HT1080 (cell line): ENCODE measurements at places on chromosomes 7 and 10.

DNA sequence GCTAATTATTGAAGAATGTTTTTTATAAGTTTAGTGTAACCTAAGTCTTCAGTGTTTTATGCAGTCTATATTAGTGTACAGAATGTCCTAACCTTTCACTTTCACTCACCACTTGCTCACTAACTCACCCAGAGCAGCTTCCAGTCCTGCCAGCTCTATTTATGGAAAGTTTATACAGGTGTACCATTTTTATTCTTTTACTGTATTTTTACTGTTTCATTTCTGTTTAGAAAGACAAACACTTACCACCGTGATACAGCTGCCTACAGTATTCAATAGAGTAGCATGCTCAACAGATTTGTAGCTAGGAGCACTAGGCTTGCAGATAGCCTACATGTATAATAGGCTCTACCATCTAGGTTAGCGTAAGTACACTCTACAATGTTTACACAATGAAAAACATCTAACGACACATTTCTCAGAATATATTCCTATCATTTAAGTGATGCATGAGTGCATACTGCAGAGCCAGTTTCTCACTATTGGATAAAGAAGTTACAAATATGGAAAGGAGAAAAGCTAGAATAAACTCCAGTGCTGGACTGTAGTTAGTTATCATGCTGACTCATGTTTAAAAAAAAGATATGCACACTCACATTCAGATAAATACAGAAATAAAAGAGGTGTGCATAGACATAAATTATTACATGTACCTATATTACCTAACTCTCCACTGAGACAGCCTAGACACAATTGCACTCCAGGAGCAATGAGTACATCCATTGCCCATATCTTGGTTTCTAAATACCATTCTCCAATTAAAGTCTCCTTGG lies 30.4 kb downstream of the STEAP1B start:
- DNase-seq: no peak

DNA sequence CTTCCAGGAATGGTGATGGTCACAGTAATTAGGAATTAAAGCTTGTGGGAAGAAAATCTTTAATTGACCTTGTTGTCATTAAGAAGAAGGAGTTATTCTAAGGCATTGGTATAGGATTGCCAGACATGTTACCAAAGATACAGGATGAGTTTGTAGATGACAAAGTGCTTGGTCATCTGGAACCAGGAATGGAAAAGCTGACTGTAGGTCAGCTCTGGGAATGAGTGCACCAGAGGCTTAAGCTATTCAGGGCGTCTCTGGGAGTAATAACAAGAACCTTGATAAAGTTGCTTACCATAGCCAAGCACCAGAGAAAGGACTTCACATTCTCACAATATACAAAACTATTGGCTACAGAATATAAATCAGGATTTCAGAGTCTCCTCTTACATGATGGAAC lies 89.0 kb downstream of the PHTF2 start:
- peak; percentile 56 for DNase-seq

DNA sequence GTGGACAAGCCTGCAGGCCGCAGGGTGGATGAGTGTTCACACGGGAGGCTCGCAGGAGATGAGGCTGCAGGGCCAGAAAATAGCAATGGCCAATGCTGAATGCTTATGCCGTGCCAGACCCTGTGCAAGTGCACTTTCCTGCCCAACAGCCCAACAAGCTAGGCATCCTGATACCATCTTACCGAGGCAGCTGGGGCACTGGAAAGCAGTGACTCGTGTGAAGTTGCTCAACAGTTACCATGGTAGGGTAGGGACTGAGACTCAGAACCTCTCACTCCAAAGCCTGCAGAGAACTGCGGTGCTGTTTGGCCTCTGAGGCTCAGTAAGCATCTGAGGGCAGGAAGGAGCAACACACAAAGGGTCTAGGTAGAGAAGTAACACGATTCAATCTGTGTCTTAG lies 43.7 kb downstream of the JAZF1 start:
- no peak for DNase-seq

GRCh38 chr7:141649865-141650634 lies 51.9 kb downstream of the DENND11 start:
- peak; percentile 76 for DNase-seq

GRCh38 chr7:71238581-71239295 lies 106.8 kb downstream of the GALNT17 start:
- DNase-seq: no peak

- DNase-seq: no peak
Observed at GRCh38 chr10:71745664-71746250, 26.2 kb upstream of the C10orf105 start.

DNA sequence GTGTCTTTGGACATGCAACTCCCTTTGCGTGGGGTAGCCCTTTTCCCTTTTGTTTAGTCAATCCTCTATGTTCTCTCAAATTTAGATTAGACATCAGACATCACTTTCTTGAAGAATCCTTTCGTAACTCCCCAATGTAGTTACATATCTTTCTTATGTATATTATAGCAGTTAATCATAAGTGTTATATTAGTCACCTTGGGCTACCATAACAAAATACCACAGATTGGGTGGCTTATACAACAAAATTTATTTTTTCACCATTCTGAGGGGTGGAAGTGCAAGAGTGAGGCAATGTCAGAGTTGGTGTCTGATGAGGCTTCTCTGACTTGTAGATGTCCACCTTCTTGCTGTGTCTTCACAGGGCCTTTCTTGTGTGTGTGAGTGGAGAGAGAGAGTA lies 105.7 kb downstream of the PHTF2 start:
- DNase-seq: no peak

- DNase-seq: no peak
Observed at GRCh38 chr10:72503241-72503640, 122.6 kb downstream of the MICU1 start.

- peak; percentile 47 for DNase-seq
Observed at GRCh38 chr7:148334959-148335577, 255.5 kb upstream of the C7orf33 start.

DNA sequence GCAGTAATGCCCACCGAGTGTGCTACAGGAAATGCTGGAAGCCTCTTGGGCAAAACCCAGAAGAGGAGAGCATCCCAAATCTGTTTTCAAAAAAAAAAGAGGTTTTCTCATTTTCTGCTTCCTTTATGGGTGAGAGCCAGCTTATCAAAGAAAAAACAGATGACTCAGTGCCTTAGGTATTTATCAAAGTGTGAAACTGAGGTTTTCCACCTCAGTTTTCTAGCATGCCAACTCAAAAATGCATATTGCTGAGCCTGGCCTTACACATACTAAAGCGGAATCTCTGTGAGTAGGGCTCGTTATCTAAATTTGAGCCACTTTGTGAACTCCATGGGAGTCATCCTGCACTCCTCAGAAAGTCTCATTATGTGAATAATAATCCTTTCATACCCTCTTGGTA lies 705.1 kb downstream of the SUGCT start:
- DNase-seq: peak; percentile 75

DNA sequence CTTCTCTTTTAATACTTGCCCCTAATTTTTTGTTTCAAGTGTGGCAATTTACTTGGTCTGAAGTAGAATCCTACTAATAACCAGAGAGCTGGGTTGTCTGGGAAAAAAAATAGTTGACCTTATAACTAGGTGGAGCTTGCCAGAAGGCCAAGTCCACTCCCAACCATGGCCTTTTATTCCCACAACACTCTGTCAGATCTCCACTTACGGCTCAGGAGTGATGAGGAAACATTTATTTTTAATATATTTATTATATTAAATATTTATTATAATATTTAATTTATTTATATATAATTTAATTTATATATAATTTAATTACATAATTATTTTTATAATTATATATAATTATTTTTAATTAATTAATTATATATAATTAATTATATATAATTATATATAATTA lies 58.8 kb downstream of the TSPAN12 start:
- no peak for DNase-seq

DNA sequence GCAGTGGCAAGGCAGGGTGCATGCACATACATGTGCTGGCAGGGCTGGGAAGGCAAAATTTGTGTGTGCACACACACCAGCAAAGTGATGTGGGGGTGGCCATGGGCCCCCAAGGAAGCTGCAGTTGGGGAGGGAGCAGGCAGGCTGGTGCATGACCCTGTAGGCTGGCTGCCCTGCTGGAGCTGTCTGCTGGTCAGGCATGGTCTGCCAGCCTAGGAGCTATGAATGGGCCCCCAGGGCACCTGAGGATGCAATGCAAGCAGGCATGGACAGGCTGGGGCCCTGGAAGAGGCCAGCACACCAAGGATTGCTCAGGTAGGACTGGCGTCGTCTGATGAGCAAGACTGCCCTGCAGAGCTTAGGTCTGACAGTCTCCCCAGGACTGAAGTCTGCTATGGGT lies 18.2 kb upstream of the PPP1R3A start:
- DNase-seq: no peak

DNA sequence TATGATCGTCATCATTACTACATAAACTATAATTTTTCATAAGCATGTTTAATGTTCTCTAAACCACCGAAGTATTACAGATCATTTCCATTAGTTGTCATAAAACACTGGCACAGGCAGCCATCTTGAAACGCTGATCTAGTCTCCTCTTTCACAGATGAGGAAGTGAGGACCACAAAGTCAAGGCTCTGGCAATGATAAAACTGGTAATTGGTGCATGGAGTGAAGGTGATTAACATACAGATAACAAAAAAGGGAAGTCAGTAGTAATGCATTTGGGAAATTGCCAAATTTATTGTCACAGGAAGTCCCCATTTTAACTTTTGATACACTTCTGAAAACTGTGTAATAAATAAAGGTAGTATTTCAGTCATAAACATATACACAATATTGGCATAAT lies 49.3 kb downstream of the FBXL13 start:
- DNase-seq: no peak

DNA sequence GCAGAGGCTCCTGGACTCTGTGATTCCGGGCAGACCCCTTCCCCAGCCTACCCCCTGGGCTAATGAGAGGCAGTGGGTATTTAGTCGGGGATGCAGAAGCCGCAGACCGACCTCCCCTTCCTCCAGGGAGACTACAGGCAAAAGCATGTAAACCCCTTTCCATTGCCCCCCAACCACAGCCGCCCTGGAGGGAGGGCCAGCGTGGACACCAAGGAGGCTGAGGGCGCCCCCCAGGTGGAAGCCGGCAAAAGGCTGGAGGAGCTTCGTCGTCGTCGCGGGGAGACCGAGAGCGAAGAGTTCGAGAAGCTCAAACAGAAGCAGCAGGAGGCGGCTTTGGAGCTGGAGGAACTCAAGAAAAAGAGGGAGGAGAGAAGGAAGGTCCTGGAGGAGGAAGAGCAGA lies 39.0 kb upstream of the AGBL3 start:
- DNase-seq: no peak

GRCh38 chr10:26491276-26491675 lies 53.1 kb downstream of the APBB1IP start:
- DNase-seq: no peak

GRCh38 chr10:14815681-14816080 lies 22.2 kb downstream of the CDNF start:
- no peak for DNase-seq

GRCh38 chr7:30206942-30207341 lies 72.2 kb downstream of the MTURN start:
- no peak for DNase-seq

GRCh38 chr7:93890041-93890463 lies 501 bp downstream of the TFPI2 start:
- DNase-seq: no peak

- DNase-seq: no peak
Observed at GRCh38 chr10:78295242-78295641, 261.6 kb downstream of the RPS24 start.

GRCh38 chr7:85890244-85890811 lies 703.5 kb upstream of the SEMA3D start:
- peak; percentile 6 for DNase-seq

GRCh38 chr7:156499247-156499881 lies 141.2 kb upstream of the RNF32 start:
- DNase-seq: no peak

GRCh38 chr7:89517815-89518214 lies 636.5 kb upstream of the STEAP1 start:
- DNase-seq: peak; percentile 8

GRCh38 chr7:142422621-142423020 lies 164.8 kb upstream of the PRSS58 start:
- no peak for DNase-seq

- no peak for DNase-seq
Observed at GRCh38 chr7:3585826-3586225, 284.8 kb downstream of the SDK1 start.

DNA sequence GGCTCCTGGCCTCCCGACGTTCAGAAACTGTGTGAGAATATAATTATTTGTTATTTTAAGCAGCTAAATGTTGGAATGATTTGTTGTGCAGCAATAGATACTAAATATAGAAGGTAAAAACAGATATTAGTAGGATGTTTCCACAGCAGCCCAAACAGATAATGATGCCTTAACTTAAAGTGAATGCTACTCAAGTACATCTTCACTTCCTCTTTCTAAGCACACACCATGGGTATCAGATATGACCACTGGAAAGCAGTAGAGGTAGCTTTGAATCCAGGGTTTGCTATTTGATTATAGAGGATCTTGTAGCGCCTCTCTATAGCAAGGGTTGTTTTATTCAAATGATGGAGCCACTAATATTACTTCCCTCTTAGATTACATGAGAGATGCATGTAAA lies 38.2 kb upstream of the BET1 start:
- DNase-seq: no peak

GRCh38 chr7:153193144-153193595 lies 433.6 kb downstream of the ACTR3B start:
- no peak for DNase-seq

- DNase-seq: no peak
Observed at GRCh38 chr10:52965509-52965908, 192.9 kb upstream of the MBL2 start.

DNA sequence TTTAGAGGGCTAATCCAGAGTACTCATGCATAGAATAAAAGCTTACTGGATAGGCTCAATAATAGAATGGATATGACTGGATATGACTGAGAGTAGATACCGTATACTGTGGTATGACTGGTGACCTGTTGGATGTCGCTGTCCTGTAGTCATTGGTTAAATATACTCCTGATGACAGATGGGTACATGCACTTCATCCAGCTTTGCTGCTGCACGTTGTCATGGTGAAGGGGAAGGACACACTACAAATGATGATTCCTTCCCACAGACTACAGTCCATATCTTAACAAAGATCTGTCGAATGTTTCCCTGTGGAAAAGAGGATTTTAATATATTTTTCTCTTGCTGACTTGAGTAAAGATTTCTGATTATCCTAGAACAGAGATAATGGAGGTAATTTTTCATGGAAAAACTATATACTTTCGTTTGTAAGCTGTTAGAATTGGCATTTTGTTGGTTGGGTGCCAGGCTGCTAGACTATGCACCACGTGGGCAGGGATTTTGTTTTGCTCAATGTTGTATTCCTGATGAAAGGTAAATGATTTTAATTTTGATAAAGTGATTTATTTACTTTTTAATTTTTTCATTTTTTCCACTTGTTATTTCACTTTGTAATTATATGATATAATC lies 97.3 kb downstream of the PPP1R9A start:
- DNase-seq: peak; percentile 14

DNA sequence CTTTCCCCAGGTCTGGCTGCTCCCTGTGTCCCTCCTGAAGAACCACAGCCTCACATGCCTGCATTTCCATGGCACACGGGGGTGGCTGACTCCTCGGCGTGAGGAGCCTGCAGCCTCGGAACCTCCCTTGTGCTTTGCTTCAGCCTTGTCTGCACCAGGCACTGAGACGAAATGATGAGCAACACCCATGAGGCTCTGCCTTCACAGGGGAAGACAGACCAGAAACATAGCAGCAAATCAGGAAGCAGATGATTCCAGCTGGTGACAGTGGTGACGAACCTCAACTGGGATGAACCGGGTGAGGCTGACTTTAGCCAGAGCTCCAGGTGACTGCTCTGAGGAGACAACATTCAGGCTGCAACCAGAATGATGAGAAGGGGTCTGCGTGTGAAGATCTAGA lies 84.5 kb upstream of the SMNDC1 start:
- DNase-seq: no peak
